ENCODE measurements at places on chromosomes 4 and X.
A peak's percentile ranks its signal among the peaks of the same experiment; 100 is the strongest.

- DNase-seq: no peak
Measured at GRCh38 chrX:39857780-39858179, 240.0 kb downstream of the BCOR start.

DNA sequence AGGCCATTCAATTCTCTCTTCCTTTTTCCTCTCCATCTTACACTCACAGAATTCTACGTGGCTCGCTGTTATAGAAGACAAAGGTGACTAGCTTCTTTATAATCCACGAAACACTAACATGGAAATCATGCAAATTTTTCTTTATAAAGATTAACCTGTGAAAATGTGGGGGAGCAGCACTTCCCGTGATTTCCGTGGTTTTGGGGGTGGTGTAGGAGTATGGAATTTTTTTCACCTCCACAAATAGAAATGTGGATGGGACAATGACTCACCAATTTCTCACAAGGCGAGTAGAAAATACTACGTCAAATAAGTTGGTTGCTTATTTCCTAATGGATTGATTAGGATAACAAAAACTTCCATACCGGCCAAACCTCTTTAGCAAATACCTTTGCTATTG, 719.2 kb upstream of the TENM3 start:
- DNase-seq: no peak

GRCh38 chr4:169818063-169818679, 60.4 kb upstream of the HPF1 start:
- DNase-seq: no peak

- no peak for DNase-seq
Measured at GRCh38 chrX:142060191-142060590, 144.9 kb downstream of the MAGEC2 start.

DNA sequence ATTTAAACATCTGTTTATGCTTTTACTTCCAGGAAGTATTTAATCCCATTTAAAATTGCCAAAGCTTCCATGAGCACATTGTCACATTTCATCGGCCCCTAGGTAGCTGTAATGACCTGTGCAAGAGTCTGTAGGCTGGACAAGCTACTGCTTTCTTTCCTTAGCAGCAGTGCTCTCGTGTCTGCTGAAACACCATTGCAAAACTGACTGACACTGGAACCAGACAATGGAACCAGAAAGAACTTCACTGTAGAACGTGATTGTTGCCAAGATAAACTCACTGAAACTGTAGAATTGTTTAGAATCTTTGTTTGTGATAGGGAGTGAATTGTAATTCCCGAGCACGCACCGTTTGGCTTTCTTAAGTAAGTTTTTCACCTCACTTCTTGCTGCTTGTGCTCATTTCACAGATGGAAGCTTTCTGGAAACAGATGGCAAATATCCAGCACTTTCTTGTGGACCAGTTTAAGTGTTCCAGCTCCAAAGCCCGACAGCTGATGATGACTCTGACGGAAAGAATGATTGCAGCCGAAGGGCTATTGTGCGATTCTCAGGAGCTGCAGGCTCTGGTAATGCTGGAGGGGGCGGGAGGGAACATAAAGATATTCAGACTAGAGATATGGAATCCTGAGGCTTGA, 36.9 kb downstream of the EVC start:
- DNase-seq: no peak

DNA sequence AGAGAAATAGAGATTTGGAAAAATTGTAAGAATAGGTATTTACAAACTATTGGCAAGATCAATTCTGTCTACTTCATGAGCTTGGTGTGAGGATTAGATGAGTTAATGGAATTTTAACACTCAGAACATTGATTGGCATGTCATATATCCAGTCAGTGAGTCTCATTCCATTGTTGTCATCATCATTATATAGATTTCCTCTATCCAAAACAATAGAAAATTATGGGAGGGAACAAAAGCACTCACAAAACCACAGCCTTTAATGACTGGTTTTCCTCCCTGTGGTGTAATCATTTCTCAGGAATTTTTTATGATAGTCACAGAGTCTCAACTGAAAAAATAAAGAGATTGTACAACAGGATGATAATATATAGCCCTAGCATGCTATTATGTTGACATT, 21.1 kb downstream of the KLHL5 start:
- no peak for DNase-seq

- DNase-seq: no peak
Measured at GRCh38 chrX:42248226-42248625, 324.9 kb upstream of the CASK start.

GRCh38 chrX:130654409-130654950, 248.5 kb downstream of the ENOX2 start:
- no peak for DNase-seq

DNA sequence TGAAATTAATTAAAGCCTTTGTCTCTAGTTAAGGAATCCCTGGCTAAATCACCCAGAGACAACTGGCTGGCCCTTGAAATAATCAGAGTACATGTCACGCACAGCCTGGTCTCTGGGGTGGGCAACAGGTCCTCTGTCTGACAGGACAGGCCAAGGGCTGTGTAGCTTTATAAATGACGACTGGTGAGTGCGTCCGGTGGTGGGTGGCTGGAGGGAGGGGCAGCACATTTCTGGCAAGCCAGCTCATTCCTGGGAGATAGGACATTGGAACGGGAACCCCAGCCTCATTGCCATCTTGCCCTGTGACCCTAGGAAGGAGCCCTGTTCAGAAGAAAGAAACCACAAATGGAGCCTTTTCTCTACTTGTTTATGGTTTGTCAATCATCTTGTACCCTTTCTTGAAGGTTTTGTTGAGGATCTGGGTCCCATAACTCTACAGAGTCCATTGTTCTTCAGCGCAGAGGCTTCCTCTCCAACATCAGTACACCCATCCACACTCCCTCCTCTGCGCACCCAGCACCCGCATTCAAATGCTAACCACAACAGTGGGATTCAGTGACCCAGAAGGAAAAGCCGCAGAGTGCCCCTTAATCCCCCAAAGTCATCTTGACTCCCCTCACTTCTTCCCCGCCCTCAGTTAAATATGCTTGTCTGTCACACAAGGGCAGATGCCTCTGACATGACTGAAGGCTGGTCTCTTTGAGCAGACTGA, 368.1 kb downstream of the UNC5C start:
- no peak for DNase-seq

DNA sequence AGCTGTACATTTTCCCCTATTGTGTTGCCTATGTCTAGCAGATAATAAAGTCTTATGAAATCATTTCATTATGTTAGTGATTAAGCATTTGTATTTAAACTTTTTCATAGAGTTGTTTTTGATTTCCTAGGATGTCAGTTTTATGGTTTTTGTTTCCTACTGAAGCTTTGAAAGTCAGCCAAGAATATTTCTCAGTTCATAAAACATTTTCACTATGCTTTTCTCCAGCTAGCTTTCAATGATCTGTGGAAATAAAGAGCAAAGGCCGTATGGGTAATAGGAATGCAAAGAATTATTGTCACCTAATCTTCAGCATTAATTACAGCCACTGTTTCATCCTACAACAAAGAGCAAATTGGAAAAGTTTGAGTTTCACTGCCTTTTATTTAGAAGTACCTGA, 145.7 kb upstream of the NUDT6 start:
- no peak for DNase-seq

DNA sequence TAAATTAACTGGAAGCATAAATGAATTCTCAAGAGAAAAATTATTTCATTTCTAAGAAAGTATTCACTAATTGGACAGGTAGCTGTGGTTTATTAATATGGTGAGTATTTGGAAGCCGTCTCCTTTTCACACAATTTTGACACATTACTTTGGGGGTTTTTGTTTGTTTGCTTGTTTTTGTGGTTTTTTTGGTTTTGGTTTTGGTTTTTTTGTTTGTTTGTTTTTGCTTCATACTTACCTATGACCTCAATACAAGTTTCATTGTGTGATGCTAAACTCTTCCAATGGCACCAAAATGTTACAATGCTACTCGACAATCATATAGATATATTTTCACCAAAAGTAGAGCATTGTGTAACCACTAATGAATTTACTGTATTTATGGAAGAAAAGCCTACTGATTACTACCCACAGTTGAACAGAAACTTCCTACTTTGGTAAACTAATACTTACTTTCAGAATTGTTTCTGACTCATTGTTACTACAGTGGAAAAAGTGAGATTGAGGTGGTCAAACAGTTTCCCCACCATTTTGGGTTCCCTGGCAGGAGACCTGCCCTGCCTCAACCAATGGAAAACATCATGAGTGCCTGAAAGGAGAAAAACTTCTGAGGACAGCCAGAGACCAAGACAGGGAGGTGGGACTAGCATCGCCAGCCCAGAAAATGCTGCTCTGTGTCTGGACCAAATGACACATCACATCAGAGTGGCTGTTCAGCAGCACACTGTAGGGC, 443.1 kb downstream of the HNRNPD start:
- no peak for DNase-seq

- DNase-seq: no peak
Measured at GRCh38 chr4:17033768-17034181, 135.3 kb upstream of the LDB2 start.

- DNase-seq: peak; percentile 14
Measured at GRCh38 chr4:56181140-56181953, 205.9 kb downstream of the AASDH start.

- no peak for DNase-seq
Measured at GRCh38 chr4:42313872-42314271, 83.4 kb upstream of the SHISA3 start.

GRCh38 chrX:154046031-154046781, 26.5 kb upstream of the IRAK1 start:
- DNase-seq: no peak

DNA sequence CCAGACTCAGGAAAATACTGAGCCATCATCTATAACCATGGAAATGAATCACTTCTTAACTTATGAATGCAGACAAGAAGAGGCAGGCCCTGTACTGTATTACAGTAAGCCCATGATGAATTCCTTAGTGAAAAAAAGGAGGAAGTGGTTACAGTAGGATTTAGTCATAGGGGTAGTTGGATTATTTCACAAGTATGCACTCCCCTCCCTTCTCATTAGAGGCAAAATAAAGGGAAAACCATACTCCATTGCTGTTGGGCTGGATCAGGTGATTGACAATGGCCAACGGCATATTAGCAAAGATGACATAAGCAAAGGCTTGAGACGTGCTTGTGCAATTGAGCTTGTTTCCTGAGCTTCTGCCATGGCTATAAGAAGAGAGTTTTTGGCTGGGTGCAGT, 181.1 kb upstream of the PRPS2 start:
- DNase-seq: no peak

GRCh38 chr4:78131403-78131802, 74.3 kb downstream of the FRAS1 start:
- no peak for DNase-seq

DNA sequence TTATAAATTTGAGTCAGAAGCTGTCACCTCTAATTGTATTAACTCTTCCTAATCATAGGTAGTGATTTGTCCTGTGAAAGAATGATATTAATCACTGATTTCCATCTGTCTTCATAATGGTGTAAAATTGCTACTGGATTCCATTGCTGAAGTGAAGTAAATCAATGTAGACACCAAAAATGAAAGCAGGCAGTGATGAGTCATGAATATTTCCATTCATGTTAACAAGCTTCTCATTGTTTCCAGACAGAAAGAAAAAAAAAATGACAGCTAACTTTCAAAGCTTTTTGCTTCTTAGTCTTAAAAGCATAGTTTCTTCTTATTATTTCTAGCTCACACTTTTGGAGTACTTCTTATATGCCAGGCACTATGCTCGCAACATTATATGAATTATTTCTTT, 21.5 kb downstream of the FAM114A1 start:
- no peak for DNase-seq

DNA sequence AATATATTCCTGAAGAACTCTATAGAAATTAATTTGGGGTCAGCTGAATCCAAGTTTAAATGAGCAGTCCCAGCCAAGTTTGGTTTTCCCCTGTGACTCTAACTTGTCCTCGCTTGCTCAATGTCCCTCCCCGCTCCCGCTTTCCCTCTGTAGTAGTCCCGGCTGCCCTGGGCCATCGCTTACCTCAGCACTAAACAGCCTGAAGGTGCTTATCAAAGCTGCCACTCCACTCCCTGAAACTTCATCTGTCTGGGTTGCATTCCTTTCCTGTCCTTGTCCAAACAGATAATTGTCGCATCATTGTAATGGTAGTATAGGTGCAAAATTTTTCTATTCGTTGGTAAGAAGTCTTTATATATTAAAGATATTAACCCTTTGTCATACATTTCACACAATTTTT, 12.8 kb downstream of the SLC25A43 start:
- DNase-seq: no peak

- DNase-seq: no peak
Measured at GRCh38 chrX:153342762-153343558, 9.0 kb downstream of the ZNF275 start.

GRCh38 chr4:81031796-81032551, 1.5 kb downstream of the BMP3 start:
- no peak for DNase-seq

GRCh38 chr4:101791182-101791558, 640 bp downstream of the BANK1 start:
- DNase-seq: no peak

- DNase-seq: no peak
Measured at GRCh38 chr4:123977641-123978081, 581.1 kb downstream of the SPRY1 start.

DNA sequence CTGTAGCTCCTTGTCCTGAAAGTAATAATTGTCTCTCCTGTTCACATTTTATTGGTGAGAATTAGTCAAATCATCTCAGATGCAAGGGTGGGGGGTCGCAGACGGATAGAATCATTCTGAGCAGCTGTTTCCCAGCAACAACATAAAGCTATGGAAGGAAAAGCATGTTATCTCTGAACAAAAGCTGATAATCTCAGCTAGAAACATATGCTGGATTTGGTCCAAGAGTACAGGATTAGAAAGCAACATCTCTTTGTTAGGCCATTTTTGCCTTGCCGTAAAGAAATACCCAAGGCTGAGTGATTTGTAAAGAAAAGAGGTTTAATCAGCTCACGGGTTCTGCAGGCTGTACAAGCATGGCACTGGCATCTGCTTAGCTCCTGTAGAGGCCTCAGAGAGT, 472.8 kb upstream of the BOD1L1 start:
- no peak for DNase-seq

DNA sequence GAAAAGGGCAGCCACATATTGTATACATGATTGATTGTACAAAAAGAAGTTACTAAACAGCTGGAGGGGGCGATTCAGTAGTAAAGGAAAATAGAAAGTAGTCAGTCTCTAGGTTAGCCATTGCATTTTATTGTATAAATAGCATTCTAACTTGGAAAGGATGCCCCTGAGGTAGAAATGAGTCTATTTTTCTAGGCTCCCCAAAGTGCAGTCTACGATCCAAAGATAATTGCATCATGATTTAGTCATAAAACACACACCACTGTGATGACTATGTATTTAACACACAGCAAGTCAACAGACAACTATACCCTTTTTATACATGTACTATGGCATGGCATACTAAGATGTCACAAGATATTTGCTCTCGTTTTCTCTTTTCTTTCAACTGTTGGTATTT, 204.9 kb downstream of the APBB2 start:
- DNase-seq: no peak

DNA sequence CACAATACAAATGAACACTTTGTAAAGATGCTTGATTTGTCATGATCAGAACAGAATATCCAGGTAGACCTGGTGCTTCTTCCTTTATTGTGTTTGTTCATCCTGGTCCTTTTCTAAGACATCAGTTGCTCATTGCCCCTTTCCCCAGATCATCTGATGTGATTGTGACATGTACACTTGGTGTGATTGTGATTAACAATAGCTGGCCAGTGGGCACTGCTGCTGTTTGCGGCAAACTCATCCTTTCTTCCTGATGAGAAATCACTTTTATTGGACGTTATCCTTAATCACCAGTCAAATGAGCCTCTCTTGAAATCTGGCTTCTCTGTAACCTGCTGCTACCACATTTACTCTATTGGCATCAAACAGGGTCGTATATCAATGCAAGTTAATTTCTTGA, 135.1 kb downstream of the PCDH7 start:
- no peak for DNase-seq

Measured in stimulated activated CD4-positive, alpha-beta T cell treated with anti-CD3 and anti-CD28 coated beads, Interleukin-4, amount 100 ng/mL, for 48 hours (primary cell).